ENCODE measurements at places on chromosomes 7 and 10.

GRCh38 chr7:102284891-102285539 is 1.7 kb upstream of the SH2B2 start:
- no peak for DNase-seq

DNA sequence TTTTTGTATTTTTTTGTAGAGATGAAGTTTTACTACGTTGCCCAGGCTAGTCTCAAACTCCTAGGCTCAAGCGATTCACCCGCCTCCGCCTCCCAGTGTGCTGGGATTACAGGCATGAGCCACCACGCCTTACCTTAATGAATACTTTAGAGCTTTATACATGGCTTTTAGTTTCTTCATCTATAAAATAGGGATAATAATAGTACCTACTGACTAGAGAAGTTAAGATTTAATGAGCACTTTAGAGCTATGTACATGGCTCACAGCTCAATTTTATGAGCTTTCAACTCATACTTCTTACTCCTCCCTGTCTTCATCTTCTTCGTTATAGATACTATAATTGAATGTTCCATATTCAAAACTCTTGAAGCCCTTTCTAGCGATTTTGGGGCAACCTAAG is 229.7 kb upstream of the KAT6B start:
- DNase-seq = no peak

DNA sequence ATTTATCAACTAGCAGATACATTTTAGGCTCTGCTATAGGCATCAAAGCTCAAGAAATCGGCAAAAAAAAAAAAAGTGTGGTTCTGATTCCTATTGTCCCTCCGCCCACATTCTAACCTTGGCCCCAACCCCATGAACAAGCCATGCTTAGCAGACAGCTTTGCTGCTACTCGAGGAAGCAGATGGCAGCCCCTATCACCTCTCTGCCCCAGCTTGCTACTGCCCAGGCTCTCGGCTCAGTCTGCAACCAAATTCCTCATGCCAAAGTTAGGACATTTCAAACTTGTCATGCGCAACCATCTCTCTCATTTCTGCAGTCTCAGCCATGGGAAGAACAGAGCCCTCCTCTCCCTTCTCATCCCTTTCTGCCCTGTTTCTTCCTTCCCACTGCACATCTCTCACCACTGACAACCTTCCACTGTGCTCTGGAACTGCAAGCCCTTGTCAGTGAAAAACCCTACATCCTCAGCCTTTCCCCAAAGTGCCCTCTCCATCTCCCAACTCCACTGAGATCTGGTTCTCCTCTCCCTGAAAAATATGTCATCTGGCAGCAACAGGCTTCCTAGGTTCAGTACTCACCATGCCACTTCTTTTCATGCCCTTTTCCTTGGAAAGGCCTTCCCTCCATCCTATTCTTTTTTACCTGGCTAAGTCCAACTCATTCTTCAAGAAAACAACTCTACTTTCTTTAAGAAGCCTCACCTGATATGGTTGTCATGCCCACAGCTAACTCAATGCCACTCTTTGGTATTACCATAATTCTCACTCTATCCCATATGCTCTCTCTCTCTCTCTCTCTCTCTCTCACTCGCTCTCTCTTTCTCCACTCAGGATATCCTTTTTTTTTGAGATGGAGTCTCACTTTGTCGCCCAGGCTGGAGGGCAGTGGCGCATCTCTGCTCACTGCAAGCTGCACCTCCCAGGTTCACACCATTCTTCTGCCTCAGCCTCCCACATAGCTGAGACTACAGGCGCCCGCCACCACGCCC is 60.1 kb upstream of the FHIP2A start:
- no peak for DNase-seq

GRCh38 chr7:137934941-137935883 is 66.7 kb downstream of the CREB3L2 start:
- DNase-seq = peak; percentile 32

- no peak for DNase-seq
These were observed 8.4 kb downstream of the CPA2 start for GRCh38 chr7:130274983-130275591.

DNA sequence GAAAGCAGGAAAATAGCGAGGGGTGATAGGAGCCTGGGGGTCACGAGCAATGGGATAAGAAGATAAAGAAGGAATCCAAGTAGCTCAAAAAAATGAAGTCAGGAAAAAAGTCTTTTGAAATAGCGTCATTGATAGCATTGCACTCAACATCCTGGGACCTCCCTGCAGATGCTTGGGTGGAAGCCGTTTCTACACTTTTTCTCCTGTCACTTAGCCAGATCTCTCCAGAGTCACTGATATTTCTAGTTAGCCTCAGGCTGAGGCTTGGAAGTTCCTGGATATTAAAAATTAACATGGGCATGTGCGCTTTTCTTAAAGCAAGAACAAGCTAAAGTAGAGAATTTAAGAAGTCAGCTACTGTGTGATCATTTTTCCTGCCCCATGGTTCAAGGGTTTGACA is 39.5 kb upstream of the CHST15 start:
- no peak for DNase-seq

- DNase-seq = no peak
These were observed 65.2 kb downstream of the KLHDC10 start for GRCh38 chr7:130135208-130136205.

DNA sequence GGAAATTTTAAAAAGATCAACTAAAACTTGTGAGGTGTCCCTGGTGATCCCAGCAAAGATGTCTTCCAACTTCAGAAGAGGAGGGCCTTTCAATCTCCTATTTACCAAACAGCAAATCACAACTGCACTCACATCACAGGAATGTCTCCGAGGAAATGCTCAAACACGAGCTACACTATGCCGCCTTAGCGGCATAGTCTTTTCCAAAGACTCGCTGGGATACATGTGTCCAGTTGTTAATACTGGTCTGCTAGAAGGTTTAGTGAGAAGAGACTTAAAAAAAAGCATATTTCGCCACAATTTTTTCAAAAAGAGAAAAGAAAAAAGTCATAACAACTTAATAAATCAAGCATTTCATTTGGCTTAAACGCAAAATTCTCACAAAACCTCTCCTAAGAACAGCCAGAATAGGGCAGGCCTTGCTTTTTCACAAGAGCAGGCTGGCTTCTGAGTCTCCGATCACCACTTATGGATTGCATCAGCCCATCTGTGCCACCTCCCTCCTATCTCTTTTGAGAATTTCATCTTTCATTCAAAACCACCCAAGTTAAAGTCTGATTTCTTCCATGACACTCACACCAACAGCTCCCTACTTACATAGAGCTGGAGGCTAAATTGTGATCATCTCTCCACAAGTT is 66.1 kb downstream of the GNA12 start:
- no peak for DNase-seq

DNA sequence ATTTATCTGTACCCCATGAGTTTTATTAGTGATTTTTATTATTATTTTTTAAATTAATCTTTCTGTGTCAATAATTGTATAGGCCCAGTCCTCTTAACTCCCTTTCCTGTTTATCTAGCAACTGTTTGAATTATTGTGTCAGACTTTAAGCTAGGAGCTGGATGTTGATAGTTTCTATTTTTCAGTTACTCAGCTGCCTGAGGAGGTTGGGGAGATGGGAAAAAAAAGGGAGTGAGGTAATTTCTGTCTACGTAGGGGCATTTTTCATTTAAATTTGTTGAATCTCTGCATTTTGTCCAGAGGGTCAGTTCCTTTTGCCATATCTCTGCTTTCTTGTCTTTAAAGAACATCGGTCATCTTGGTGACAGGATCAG is 5.0 kb upstream of the ZNF518A start:
- DNase-seq = no peak
